ENCODE measurements at places on chromosomes 6 and 20.

DNA sequence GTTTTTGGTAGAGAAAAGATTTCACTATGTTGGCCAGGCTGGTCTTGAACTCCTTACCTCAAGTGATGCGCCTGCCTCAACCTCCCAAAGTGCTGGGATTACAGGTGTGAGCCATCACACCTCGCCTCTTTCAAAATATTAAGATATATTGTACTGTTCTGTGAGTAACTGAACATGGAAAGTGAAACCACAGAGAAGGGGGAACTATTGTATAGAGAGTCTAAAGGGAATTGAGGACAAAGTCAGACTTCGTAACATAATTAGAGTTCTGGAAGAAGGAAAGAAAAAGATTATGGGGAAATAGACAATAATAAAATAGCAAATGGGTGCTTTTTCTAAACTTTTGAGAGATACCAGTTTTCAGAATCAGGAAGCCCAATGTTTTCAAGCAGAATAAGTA, 17.4 kb upstream of the AKAP7 start:
- no peak overlapping the region for H3K4me3 ChIP-seq
- no peaks in the 10 kb centered on the region for H3K36me3 ChIP-seq
- H3K4me1 ChIP-seq: no peaks in the 10 kb centered on the region
- no peak for DNase-seq

GRCh38 chr6:135535989-135536414, 38.5 kb upstream of the AHI1 start:
- no peak overlapping the region for H3K4me3 ChIP-seq
- H3K27ac ChIP-seq: no peak overlapping the region
- no peaks in the 10 kb centered on the region for H3K36me3 ChIP-seq
- H3K27me3 ChIP-seq: no peaks in the 10 kb centered on the region

DNA sequence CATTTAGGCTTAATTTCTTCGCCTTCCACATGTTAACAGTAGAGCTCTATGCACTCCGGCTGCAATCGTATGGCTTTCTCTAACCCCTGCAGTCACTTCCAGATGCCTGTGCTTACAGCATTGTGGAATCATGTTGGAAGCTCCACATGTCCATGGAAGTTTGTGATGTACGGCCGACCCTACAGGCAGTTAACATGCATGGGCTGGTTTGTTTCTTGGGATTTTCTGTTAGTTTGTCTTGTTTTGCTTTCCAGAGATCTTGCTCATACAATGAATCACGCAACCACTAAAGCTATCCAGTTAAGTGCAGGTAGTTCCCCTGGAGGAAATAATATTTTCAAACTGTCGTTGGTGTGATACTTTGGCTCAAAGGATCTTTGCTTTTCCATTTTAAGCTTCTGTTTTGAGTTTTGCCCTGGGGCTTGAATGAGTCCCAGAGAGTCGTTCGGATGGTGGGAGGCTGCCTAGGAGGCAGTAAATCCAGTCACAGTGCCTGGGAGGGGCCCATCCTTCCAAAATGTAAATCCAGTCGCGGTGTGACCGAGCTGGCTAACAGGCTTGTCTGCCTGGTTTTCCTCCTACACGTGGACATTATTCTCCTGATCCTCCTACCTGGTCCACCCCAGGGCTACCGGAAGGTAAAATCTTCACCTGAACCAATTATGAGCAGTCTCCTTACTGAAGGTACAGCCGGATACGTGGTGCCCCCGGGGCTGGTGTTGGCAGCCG, 225.9 kb downstream of the SMOC2 start:
- H3K4me3 ChIP-seq: no peak overlapping the region
- DNase-seq: no peak
- H3K27me3 ChIP-seq: peaks cover 2% of the 10 kb centered on the region
- no peak overlapping the region for H3K27ac ChIP-seq
- H3K4me1 ChIP-seq: peaks cover 29% of the 10 kb centered on the region

GRCh38 chr6:147173675-147174308, 30.4 kb upstream of the STXBP5 start:
- no peaks in the 10 kb centered on the region for H3K36me3 ChIP-seq
- no peak for DNase-seq
- no peak overlapping the region for H3K4me3 ChIP-seq
- no peak overlapping the region for H3K27ac ChIP-seq

DNA sequence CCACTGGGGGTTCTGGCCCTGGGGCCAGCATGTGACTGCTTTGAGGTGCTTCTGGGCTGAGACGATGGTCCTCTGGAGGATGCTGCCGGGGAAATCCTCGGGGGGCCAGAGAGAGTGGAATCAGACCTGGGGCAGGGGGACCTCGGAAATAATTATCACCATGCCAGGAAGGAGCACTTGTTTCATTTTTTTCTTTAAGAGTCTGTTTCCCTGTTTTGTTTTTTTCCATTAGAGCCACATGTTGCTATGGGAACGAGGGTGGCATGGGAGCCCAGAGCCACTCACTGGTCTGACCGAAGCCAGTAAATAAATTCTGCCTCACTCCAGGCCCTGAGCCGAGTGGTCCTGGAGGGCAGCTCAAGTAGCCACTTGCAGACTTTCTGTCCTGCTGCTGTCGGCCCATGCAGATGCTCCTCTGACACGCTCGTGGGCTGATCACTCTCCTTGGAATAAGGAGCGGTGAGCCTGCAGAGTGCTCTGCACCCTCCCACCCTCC, 365.1 kb downstream of the ZFAND3 start:
- peak overlapping the region; percentile 59 for H3K27ac ChIP-seq
- peaks cover 38% of the 10 kb centered on the region for H3K4me1 ChIP-seq
- DNase-seq: no peak
- no peaks in the 10 kb centered on the region for H3K27me3 ChIP-seq
- no peak overlapping the region for H3K4me3 ChIP-seq

- peak overlapping the region; percentile 12 for H3K27ac ChIP-seq
- H3K4me1 ChIP-seq: peaks cover 17% of the 10 kb centered on the region
- DNase-seq: no peak
- peaks cover 8% of the 10 kb centered on the region for H3K36me3 ChIP-seq
Observed at GRCh38 chr20:44615169-44615791, 32.9 kb downstream of the PKIG start.

Data from neural crest cell (in vitro differentiated cells).